ENCODE measurements at places on chromosomes 1 and 21.

- no peak for DNase-seq
These were observed 190.9 kb upstream of the ADGRL4 start for GRCh38 chr1:79197421-79197820.

- no peak for DNase-seq
These were observed 82.9 kb downstream of the LHX4 start for GRCh38 chr1:180312926-180313325.

DNA sequence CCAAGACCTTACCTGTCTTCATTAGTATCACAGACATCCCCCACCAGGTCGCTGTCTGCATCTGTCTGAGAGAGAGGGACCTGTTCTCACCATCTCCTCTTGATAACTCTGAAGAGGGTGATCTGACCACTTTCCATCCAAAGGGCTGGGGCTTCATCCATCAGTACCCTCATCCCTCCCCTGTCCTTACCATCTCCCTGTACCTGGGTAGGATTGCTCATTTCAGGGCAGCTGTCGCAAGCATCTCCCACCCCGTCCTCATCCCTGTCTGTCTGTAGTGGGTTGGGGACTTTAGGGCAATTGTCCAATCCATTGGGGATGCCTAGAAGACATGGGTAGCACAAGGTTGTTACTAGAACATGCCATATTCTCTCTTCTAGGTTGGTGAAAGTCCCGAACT, 7.9 kb downstream of the THBS3 start:
- DNase-seq = no peak

- no peak for DNase-seq
These were observed 26.0 kb downstream of the PTBP2 start for GRCh38 chr1:96747565-96747964.

DNA sequence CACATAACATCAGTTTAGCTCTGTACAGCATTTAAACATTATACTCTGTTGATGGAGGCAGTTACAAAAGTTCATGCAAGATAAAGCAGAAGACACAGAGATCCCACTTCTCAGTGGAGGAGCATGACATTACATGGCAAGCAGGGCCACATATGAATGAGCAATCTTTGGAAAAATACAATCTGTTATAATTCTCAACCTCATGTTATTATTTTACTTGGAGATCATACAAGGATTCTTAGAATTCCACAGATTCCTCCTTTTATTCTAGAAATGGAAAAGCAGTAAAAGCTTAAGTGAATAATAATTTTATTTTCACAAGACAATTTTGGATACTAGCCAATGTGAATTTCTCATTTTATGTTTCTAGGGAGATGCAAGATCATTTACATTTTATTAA, 66.6 kb downstream of the IFI44 start:
- DNase-seq = no peak

DNA sequence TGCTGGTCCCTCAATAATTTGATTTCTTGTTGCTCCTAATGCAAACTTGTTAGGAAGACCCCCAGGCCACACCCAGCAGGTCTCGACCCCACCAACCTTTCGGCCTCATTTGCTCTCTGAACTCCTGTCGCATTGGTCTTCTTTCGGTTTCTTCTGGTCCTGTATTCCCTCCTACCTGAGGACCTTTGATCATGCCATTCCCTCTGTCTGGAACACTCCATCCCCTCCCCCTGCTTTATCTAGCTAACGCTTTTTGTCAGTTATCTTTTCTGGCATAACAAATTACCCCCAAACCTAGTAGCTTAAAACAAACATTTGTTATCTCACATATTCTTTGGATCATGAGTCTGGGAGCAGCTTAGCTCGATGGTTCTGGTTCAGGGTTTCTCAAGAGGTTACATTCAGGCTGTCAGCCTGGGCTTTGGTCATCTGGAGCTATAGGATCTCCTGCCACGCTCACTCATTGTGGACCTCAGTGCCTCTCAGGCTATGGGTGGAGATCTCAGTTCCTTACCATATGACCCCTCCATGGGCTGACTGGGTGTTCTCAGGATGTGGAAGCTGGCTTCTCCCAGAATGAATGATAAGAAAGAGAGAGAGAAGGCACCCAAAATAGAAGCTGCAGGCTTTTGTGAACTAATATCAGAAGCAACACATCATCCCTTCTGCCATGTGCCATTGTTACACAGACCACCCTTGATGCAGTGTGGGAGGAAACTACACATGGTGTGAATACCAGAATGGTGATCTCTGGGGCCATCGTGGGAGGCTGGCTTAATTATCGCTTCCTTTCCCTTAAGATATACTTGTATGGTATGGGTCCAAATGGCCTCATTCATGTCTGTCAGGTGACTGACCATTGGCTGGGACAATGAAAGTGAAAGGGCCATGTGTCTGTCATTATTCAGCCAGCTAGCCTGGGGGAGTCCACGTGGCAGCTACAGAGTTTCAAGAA, 29.1 kb upstream of the BCAR3 start:
- DNase-seq = no peak

- DNase-seq = no peak
These were observed 2.2 kb upstream of the ACTRT2 start for GRCh38 chr1:3019007-3019515.

- no peak for DNase-seq
These were observed 32.0 kb downstream of the PTAFR start for GRCh38 chr1:28144203-28145135.

- DNase-seq = no peak
These were observed 32.7 kb downstream of the XCL1 start for GRCh38 chr1:168608796-168609715.

- DNase-seq = no peak
These were observed 37.2 kb upstream of the IPO9 start for GRCh38 chr1:201791779-201792173.

GRCh38 chr21:29096218-29097015, 23.0 kb upstream of the CCT8 start:
- DNase-seq = no peak

DNA sequence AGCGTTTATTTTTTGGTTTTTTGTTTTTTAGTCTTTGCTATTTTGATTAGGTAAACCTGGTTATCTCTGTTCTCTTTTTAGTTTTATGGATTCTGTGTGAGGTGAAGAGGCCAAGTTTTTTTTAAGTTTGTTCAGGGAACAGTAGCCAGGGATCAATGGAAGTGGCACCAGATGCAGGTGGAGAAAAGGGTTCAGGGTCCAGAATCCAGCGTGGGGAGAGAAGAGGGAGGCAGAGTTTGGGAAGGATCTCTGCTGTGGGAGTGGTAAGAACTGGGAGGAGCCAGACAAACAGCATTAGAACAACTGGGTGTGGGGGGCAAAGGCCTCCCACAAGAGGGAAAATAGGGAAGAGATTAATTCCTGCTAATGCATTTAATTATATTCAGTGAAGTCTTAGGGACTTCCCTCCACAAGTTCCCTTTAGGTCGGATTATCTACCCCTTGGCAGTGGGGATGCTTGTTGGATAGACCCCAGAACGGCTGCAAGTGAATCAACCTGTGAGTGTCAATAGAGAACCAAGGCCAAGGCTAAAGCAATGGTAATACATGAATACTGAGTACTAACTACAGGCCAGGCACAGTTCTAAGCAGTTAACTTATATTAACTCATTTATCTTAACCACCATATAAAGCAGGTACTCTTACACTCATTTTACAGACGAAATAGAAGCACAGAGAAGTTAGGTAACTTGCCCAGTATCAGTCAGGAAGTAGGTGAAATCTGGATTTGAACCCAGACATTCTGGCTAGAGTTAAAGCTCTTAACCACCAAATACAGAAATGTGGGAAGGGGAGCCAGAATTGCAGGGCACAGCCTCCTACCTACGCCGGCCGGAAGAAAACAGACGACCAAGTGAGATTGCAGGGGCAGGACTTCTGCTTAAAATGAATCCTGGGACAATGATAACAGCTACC, 498 bp downstream of the GNAT2 start:
- no peak for DNase-seq

GRCh38 chr1:5385096-5385799, 607.0 kb downstream of the NPHP4 start:
- peak; percentile 5 for DNase-seq

DNA sequence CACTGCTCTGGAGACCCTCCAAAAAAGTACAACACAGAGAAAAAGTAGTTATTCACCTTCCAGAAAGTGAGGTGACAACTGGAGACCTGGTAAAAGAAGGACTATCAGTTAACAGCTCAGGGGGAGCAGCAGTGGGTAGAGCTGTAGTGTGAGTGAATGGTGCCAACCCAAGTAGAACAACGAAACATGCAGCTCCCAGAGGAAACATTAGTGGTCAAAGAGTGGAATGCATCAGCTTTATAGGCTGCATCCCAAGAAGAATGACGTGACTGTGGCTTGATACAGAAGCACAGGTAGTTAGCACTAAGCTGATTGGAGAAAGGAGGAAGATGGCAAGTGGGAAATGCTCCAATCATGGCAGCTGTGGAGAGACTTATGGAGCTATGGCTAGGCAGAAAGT, 275.7 kb upstream of the CAMK1G start:
- DNase-seq = no peak

GRCh38 chr1:22791831-22792347, 81.2 kb downstream of the EPHB2 start:
- no peak for DNase-seq

GRCh38 chr1:198664068-198664788, 25.4 kb downstream of the PTPRC start:
- DNase-seq = no peak

GRCh38 chr1:185694081-185694480, 40.1 kb upstream of the HMCN1 start:
- peak; percentile 48 for DNase-seq

- no peak for DNase-seq
These were observed 230.2 kb downstream of the PRDM2 start for GRCh38 chr1:13930151-13930550.

GRCh38 chr1:26607186-26607585, 77.6 kb downstream of the RPS6KA1 start:
- DNase-seq = no peak

GRCh38 chr1:162389021-162389818, 7.7 kb downstream of the C1orf226 start:
- DNase-seq = no peak

GRCh38 chr1:181514298-181515290, 31.3 kb downstream of the CACNA1E start:
- DNase-seq = no peak

DNA sequence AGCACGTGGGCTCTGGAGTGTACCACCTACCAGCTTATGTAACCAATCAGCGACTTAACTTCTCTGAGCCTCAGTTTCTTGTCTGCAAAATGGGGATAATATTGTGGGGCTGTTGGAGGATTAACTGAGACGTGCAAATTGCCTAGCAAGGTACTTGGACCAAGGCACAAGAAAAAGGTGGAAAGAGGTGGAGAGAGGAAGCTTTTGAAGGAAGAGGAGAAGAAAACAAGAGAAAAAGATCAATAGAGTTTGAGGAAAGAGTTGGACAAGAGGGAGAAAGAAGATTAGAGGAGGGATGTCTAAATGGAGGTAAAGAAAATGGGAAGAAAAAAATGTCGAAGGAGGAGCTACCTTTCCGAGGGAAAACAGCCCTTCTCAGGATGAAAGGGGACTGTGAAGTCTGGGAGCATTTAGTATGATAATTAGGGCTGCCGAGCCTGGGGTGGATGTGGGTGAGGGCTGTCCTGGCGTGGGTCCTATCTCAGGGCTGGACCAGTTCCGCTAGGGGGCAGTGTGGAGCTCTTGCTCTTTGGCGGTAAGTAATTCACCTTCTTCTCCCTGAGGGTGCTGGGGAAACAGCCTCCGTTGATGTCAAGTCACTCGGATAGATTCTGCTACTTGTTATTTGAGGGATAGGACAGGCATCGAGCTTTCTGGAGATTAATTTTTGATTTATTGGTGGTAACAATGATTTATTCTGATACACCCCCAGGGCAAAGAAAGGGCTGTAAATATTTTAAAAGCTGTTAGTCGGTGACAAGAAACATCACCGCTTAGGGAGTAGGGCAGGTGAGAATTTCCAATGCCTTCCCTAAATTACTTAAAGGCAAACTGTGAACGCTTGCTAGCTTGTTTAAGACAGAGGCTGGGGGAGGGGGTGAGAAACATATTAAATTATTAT, 79.0 kb upstream of the NFASC start:
- DNase-seq = peak; percentile 49

DNA sequence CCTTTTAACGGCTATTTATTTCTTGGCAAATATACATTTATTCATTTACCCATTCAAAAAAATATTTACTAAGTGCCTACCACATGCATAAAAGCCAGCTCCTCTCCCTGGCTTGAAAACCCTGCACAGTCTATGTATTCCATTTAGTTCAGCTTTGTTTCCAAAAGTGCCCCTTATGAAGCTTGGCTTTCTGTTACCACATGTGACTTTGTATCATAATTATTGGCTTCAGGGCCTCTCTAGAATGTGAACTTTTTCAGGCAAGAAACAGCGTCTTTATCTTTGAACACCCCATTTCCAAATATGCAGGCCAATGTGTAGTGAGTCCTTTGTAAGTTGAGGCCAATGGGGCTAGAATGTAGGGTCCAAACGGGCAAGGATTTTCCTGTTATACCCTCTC, 69.4 kb downstream of the CACHD1 start:
- no peak for DNase-seq

GRCh38 chr1:83692524-83693381, 306.2 kb downstream of the TTLL7 start:
- no peak for DNase-seq

GRCh38 chr1:247360116-247360898, 28.6 kb upstream of the ZNF496 start:
- DNase-seq = no peak

- DNase-seq = no peak
These were observed 61.2 kb upstream of the ABCG1 start for GRCh38 chr21:42157606-42158310.

- DNase-seq = no peak
These were observed 50.3 kb downstream of the MCOLN2 start for GRCh38 chr1:84946631-84947030.

GRCh38 chr1:171158096-171158495, 27.0 kb upstream of the FMO2 start:
- no peak for DNase-seq

DNA sequence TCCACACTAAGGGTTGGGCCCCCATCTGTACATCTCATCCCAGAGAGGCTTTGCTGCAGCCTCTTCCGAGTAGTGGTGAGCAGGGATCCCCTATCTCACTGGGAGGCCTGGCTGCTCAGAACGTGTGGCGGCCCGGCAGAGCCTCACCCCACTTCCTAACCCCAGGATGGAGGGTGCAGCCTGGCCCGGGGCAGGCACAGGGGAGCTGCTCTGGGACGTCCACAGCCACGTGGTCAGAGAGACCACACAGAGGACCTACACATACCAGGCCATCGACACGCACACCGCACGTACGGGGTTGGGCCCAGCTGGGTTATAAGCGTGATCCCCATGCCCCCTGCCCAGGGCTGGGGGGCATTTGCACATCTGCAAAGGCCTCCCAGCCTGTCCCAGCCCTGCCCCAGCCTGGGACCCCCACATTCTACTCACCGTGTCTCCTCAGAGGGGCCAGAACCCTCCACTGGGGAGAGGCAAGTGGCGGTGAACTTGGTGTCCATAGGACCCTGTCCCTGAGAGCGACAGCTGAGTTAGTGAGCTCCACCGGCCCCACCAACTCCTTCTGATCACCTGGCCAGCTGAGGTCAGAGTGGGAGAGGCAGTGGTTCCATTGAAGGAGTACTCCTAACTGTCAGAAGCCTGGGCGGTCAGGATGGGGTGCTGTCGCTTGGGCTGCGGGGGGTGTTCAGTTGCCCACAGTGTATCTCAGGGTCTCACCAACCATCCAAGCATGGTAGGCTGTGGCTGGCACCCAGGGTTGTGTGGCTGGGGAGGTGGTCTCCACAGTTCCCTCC, 41.2 kb downstream of the TRIM11 start:
- DNase-seq = no peak

All from immature natural killer cell (primary cell).